ENCODE measurements at places on chromosomes 5 and 9.

DNA sequence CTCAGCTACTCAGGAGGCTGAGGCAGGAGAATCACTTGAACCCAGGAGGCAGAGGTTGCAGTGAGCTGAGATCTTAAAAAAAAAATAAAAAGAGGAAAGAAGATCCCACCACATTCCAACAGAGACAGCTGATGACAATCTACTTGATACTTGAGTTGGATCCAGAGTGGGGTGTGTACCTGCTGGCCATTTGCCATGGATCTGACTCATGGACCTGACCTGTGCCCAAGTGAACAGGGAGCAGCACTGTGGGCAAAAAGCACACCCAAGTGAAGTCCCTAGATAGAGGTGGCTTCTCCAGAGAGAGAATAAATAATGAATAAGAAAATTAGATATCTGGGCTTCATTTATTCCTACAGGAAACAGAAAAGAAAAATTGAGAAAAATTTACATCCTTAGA is 81.2 kb upstream of the MIER3 start:
- no peak for DNase-seq

DNA sequence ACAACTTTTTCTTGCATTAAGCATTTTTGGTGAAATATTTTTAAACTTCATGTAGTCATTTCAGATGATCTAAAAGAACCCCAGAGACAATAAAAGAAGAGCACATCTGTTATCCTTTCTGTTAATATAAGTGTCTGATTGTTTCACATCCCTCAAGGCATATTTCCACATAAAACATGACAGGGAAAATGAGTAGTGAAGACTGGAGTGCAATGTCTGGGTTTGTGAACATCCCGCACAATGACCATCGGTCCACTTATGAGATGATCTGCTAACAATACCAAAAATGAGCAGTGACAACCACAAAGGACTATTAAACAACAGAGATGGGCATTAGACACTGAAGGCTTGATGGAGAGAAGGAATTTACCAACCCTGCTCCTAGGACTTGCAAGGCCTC is 209.1 kb downstream of the NR2F1-AS1 start:
- no peak for DNase-seq

DNA sequence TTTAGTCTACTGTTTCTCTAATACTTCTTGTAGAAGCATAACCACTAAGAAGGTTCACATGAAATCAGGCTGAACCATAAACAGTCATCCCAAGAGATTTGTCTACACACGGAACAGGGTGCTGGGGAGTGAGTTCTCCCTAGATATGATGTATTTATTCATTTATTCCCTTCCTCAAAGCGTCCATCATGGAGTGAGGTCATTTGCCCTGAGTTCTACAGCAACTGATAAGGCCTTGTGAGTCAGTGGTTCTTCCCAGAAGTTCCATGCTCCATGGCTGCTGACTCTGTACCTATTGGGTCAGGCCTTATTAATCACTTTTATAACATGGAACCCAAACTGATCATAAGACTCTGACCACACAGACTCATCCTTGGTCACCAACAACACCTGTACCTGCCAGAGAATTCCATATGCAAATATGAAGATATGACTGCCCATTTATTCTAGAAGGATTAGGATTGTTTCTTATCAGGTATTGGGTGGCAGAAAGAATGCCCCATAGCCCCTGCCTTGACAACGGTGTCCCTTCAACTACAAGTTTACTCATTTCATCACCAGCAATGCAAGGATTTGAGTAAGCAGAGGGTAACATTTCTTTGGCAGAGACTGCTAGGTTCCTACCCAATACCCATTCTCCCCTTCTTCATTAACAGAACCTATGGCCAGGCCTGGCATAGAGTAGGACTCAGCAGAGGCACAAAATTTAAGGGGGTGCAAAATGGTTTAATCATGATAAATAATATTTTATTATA is 118.1 kb downstream of the LHFPL2 start:
- no peak for DNase-seq

- no peak for DNase-seq
Measured at GRCh38 chr5:59393585-59394420, 499.7 kb downstream of the PDE4D start.

- no peak for DNase-seq
Measured at GRCh38 chr9:94869415-94869843, 142.9 kb downstream of the AOPEP start.

DNA sequence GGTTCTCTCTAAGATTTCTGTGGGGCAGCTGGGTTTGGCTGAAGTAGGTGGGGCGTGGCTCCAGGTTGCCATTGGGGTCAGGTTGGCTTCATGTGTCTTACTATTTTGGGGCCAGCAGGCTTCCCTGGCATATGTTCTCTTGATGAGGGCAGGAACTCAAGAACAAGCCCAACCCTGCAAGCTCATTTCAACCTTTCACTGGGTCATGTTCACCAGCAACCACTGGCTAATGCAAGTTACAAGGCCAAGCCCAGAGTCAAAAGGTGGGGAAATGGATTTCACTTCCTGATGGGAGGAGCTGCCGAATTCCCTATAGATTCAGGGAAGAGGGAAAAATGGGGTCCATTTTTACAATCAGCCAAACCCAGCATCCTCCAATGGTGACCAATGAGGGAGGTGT is 34.0 kb upstream of the HAND1 start:
- no peak for DNase-seq

- no peak for DNase-seq
Measured at GRCh38 chr9:14140096-14140697, 173.7 kb downstream of the NFIB start.

- DNase-seq: no peak
Measured at GRCh38 chr5:133843911-133844310, 124.5 kb downstream of the C5orf15 start.

DNA sequence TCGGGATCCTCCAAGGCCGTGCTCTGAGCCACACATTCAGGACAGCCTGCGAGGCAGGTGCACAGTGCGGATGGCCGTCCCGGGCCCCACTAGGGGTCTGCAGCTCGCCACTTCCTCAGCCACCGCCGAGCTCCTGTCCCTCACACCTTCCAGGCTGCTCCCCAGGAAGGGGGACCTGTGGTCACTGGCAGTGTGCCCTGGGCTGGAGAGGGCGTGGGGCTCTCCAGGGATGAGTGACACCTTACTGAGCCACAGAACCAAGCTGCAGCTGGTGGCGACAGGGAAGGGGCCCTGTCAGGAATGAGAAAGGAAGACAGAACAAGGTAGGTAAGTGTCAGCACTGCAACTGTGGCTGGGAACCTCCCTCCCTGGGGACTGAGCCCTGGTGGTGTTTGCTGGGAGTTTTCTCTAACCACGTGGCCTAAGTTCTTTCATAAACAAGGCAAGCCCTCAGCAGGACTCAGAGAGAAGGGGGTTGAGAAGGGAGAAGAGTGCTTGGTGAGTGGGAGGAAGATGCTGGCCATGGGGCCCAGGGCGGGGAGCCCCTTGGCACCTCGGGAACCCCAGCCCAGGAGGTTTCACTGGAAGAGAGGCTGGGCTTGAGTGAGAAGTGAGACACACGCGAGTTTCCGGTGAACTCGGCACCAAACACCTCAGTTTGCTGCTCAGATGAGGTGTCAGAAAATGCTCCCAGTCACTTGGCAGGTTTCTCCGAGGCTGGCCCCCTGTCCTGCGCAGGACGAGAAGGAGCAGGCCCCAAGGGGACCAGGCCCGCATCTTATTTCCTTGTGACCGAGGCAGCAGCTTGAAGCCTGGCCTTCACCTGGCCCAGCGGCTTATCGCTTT is 5.2 kb downstream of the IL13 start:
- no peak for DNase-seq

DNA sequence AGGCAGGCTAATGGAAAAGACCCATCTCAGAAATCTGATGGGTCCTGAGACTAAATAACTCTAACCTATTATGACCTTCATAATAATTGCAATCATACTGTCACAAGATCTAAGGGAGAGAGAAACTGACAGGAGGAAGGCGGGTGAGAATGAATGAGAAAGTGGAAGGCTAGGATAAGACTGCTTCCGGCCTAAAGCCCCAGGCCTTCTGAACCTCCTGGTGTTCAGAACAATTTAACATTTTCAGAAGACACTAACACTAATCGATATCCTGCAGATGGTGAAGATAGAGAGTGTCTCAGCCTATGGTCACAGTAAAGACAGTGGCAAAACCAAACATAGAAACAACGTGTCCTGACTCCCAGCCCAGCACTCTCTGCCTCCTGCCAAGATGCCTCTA is 1.2 kb downstream of the RPS14 start:
- no peak for DNase-seq

- DNase-seq: no peak
Measured at GRCh38 chr5:147671365-147671764, 111.2 kb downstream of the JAKMIP2 start.

DNA sequence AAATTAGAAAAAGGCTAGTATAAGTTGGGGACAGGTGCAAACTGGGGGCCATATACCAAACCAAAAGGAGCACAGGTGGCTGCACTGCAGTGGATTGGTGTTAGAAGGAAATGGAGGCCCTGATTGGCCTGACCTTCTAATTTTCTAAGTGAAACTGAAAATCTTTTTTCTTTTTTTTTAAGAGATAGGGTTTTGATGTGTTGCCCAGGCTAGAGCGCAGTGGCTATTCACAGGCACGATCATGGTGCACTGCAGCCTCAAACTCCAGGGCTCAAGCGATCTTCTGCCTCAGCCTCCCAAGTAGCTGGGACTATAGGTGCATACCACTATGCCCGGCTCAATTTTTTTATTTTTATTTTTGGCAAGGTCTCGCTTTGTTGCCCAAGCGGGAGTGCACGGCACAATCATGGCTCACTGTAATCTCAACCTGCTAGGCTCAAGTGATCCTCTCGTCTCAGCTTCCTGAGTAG is 9.8 kb upstream of the CCDC69 start:
- no peak for DNase-seq

GRCh38 chr5:97876272-97876671 is 693.2 kb upstream of the RIOK2 start:
- no peak for DNase-seq

DNA sequence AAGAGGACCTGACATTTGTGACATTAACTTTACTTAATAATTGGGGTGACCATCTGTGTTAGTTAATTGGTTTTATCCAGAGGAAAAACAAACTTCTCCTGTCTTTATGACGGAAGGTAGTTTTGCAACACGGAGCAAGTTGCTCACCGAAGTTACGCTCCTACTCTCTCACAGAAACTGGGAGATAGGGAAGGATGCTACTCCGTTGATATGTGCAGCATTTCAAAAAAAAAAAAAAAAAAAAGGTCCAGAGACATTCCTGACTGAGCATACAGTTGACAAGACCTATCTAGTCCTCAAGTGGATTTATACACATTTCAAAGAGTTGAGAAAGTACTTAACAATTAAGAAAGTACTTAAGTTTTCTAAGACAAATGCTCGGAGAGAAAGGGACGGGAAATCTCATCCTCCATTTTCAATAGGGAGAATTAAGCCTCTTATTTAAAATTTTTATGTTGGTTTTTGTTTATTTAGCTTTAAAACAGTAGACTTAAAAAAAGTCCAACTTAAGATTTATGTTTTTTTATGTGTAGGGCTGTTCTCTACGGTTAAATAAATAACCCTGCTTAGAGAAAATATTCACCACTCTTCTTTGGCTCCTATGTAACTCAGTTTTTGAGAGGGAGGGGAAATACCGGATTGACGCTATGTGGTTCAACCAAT is 455 bp upstream of the FER start:
- DNase-seq: no peak

GRCh38 chr9:93319992-93320500 is 131.4 kb upstream of the FAM120A start:
- no peak for DNase-seq

DNA sequence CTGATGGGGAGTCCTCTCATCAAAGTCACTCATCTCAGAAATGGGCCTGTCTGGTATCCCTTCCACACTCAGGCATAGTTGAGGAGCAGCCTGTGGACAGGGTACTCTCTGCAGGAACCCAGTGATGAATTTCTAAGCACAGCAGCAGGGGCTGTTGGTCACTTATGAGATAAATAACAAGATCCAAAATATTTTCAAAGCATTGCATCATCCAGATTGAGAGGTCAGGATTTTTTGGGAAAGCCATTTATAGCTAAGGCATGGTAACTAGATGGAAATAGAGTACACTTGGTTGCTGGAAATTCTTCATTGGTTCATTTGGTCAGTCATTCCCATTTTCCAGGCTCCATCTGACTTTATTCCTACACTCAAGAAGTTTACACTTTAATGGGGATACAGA is 246.8 kb upstream of the RAI14 start:
- no peak for DNase-seq

- DNase-seq: no peak
Measured at GRCh38 chr9:4116723-4117460, 183.0 kb downstream of the GLIS3 start.

GRCh38 chr9:35717132-35717870 is 14.7 kb downstream of the TLN1 start:
- no peak for DNase-seq

DNA sequence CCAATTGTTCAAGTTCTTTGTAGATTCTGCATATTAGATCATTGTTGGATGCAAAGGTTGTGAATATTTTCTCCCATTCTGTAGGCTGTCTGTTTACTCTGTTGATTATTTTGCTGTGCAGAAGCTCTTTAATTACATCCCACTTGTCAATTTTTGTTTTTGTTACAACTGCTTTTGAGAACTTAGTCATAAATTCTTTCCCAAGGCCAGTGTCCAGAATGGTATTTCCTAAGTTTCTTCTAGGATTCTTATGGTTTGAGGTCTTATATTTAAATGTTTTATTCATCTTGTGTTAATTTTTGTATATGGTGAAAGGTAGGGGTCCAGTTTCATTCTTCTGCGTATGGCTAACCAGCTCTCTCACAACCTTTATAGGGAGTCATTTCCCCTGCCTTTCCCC is 116.5 kb downstream of the CPLANE1 start:
- DNase-seq: no peak

- no peak for DNase-seq
Measured at GRCh38 chr5:142807372-142807911, 37.3 kb downstream of the ARHGAP26 start.

GRCh38 chr5:176474476-176474875 is 26.3 kb downstream of the FAF2 start:
- DNase-seq: no peak

DNA sequence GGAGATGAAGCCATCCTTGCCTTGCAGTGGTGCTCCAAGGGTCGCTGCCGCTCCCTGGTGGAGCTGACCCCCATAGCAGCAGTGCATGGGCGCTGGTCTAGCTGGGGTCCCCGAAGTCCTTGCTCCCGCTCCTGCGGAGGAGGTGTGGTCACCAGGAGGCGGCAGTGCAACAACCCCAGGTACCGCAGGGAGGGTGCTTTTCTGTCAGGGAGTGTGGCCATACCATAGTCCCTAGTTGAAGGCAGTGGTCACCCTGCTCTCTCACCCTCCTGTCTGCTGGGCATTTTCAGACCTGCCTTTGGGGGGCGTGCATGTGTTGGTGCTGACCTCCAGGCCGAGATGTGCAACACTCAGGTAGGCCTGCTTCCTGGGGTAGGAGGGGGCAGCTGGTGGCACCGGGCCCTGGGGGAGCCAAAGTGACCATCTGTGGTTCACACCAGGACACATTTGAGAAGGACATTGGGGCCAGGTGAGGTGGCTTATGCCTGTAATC is 11.2 kb downstream of the ADAMTS13 start:
- DNase-seq: no peak
